ENCODE measurements at places on chromosomes 1 and 21.

- DNase-seq = no peak
Measured at GRCh38 chr1:192545896-192546521, 29.6 kb upstream of the RGS1 start.

- no peak for DNase-seq
Measured at GRCh38 chr1:172148213-172148612, 272.3 kb upstream of the C1orf105 start.

- DNase-seq = no peak
Measured at GRCh38 chr1:27136236-27136551, 18.7 kb downstream of the SLC9A1 start.

- peak; percentile 13 for DNase-seq
Measured at GRCh38 chr1:150973836-150974579, 627 bp downstream of the CERS2 start.

DNA sequence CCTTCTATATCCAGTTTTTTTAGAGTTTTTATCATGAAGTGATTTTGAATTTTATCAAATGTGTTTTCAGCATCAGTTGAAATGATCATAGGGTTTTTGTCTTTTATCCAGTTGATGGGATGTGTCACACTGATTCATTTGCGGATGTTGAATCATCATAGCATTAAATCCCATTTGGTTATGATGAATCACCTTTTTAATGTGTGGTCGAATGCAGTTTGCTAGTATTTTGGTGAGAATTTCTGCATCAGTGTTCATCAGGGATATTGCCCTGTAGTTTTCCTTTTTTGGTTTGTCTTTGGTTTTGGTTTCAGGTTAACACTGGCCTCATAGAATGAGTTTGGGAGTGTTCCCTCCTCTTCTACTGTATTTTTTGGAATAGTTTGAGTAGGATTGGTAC is 80.3 kb downstream of the DIRAS3 start:
- DNase-seq = no peak

DNA sequence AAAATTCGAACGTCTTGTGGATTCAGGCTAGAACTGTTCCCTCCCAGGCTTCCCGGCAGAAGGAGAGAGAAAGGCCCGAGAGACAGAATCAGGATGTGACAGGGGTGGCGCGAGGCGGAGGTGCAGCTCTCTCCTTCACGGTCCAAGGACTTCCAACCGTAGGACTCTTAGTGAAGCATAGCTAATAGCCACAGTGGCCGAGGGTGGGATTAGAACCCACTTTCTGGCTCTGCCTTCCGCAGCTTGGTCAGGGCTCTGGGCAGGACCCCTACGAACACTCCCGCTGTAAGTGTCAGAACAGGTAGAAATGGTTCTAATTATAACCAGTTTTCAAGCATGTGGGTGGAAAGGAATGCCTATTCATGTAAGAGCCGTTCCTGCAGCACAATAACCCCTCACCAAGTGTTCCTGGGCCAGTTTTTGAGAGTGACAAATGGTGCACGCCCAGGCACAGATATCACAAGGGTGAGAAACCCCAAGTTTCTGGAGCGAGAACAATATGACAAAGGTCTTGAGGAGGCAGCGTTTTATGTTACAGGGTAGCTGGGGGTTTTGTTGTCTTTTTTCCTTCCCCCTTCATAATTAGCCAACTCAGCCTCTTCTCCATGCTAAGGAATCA is 86.4 kb downstream of the SYF2 start:
- no peak for DNase-seq

DNA sequence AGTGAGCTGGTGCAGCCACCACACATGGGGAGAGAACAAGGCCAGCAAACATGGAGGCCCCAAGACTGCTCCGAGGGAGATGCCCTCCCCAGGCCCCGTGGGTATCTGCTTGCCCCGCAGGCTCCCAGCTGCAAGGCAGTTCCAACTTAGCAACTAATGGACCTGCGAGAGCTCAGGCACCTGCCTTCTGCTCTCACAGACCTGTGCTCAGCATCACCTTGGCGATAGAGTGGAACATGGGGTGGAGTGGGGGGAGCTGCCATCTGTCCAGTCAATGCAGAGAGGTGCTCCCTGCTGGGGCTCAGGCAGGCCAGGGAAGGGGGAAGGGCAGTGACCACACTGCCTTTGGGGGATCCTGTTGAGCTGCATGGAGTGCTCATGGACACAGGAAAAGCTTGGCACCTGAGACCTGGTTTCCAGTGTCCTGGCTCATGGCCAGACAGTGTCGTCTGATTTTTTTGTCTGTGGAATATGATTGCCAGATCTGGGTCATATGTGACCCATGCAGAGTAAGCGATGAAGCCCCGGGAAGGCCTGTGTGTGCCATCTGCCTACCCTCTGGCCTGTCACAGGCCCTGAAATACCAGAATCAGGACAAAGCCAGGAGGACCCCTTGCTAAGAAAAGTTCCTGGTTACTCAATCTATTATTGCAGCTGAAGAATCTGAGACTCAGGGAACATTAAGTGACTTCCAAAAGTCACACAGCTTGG is 39.9 kb upstream of the TENT5C start:
- DNase-seq = no peak

DNA sequence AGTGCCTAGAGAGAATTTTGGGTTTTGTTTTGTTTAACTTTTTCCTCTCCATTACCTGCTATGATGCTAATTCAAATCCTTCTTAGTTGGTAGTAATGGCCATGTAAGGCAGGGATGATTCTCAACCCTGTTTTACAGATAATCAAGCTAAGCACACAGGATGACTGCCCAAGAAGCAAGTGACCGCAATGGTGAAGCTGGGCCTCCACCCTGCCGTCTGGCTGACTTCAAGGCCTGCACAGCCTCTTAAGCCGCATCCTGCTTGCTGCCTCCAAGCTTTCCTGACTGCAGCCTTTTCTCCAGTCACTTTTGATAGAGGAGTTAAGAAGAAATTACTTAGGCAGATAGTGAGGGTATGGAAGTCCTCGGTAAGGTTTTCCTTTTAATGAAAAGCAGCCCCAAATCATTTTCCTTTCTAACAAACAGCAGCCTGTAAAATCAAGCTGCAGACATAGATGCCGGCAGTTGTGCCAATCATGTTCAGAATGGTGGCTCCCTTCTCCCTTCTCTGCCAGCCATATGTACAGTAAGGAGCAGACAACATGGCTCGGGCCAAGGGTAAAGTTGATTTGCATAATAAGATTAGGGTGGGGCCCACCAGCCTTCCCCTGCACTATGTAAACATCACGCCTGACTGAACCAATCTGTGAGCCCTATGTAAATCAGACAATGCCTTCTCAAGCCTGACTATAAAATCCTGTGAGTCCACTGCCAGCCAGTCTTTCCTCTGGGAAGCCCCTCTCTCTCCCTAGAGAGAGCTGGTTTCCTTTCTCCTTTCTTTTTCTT is 8.8 kb upstream of the CTBS start:
- peak; percentile 28 for DNase-seq

- no peak for DNase-seq
Measured at GRCh38 chr1:8165595-8166360, 139.7 kb upstream of the ERRFI1 start.

DNA sequence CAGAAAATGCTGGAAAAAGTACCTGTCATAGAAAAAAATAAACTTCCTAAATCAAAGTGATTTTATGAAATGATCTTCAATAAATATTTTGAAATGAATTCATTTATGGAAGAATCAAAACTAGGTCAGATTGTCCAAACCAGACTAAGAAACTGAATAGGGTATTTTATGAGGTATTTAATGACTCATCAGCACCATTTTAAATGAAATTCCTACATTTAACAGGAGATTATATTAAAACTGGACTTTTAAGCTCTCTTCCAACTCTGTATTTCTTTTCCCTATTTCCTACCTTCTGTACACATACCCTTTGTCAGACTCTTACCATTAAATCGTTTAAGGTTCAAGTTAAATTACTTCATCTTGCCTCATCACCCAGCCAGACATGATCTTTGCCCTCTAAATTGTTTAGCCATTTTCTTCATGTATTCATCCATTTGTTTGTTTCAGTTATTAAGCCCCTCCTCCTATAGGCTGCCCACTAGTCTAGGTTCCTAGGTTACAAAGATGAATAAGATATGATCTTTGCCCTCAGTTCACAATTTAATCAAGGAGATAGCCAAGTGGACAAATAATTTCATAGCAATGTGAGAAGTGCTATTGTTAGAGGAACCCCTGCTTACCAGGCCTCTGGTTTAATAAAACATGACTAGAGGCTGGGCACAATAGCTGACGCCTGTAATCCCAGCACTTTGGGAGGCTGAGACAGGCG is 25.0 kb downstream of the TATDN3 start:
- no peak for DNase-seq

- no peak for DNase-seq
Measured at GRCh38 chr1:245248231-245248731, 93.5 kb downstream of the KIF26B start.

DNA sequence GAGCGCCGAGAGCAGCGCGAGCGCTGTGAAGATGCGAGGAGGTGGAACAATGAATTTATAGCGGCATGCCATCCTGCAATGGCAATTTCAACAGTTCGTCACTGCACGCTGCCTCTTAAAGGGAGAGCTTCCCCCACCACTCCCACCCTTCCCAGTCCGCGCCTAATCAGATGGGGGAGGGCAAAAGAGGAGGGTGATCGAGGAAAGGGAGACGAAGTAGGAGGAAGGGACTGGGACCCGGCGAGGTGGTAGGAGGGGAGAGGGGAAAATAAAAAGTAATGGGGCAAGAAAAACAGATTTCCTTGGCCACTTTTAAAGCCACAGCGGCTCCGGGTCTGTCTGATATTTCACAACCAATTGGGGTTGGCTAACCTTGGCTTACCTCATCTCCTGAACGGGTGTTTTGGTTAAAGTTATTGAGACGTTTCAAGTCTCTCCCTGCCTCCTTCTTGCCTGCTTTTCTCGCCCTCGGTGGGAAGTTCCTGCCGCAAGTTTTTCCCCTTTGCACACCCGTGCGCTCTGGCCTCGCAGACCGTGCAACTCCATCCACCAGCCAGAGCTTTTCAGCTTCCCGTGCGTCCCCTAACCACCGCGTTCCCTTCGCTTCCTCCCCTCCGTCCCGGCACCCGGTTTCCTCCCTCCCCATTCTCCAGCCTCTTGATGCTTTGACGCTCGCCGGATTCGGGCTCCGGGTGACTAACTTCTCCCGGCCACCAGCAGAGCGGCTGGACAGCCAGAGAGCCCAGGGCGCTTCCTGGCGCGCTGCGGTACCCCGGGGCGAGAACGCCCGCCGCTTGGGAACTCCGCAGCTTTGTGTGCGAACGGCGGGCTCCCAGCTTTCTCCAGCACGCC is at the start of gene ADAMTS5:
Gene ADAMTS5, minus strand, starts transcription at position 27 of the 852 bp plus-strand sequence. CDS start 697 bp downstream, outside the sequence.
- DNase-seq = no peak

DNA sequence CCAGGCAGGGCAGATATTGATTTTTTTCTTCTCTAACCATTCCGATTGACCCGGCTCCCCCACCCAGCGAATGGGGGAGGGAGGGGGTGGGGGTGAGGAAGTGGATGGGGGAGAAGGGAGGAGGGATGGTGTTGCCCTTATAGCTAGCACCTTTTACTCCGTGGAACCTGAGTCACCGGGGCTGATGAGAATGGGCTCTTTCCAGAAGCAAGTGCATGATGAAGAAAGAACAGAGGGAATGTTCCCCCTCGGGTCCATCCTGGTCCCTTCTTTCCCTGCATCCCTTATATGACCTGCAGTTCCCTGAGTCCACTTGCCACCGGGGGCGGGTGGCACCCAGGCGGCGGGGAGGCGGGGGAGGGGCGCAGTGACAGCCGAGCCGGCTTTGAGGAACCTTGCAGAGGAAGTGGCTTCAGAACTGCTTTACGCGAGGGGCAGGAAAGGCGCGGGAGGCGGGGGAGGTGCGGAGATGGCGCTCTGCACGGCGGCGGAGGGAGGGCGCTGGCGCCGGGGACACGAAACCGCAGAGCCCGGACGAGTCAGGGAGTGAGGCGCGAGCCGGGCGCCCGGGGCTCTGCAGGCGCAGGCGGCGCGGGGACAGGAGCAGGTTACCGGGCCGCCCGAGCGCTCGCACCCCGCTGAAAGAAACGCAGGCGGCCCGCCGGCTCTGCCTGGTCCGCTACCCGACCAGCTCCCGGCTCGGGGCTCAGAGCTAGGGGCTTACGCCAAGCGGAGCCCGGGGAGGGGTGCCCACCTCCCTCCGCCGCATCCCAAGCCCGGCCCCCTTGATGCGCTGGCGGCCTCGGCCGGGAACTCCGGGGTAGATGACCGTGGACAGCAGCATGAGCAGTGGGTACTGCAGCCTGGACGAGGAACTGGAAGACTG is 49.7 kb downstream of the RASSF5 start:
- DNase-seq = peak; percentile 23

GRCh38 chr1:64526312-64526711 is 56.4 kb downstream of the CACHD1 start:
- DNase-seq = no peak

GRCh38 chr1:53182111-53182593 is 14.5 kb upstream of the CPT2 start:
- peak; percentile 28 for DNase-seq

- no peak for DNase-seq
Measured at GRCh38 chr1:232853994-232854797, 49.0 kb downstream of the MAP10 start.

DNA sequence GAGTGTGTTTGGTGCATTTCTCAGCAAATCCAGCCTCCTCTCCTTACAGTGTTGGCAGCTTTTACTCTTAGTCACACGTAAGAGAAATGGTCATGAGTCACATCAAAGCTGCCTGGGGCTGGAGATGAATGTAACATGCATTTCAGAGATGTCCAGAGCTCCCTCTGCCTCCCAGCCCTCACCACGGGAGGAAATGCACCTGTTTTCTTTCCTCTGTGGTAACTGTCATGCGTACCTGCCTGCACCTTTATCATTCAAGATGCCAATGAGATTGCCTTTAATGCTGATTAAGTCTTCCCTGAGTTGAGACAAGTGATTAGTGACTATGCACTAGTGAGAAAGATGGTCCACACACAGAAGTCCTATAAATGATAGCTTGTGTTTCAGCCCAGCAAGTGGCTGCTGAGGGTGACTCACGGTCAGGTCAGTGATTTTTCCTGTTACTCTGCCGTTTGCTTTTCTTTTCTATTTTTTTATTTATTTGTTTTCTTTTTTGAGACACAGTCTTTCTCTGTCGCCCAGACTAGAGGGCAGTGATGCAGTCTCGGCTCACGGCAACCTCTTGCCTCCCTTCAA is 277.3 kb upstream of the FMN2 start:
- DNase-seq = no peak

DNA sequence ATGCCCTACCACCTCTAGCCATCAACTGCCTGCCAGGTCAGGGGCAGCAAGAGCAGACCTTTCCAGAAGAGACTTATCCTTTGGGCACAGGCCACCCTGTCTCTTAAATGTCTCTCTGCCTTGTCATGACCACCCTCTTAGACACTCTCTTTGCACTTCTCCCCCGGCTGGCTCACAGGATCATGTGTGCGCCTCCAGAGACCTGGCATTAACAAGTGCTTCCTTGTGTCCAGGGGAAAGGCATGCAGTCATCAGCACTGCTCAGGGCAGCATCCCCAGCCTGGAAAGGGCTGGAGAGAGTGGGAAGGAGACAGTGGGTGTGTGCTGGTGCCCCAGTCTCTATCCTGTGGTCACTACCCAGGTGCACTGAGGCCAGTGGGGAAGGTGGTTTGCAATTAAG is 85.2 kb upstream of the TLR5 start:
- DNase-seq = no peak

- no peak for DNase-seq
Measured at GRCh38 chr1:180905927-180906326, 6.8 kb upstream of the KIAA1614 start.

- no peak for DNase-seq
Measured at GRCh38 chr1:71721532-71721931, 560.8 kb downstream of the NEGR1 start.
